ENCODE measurements at places on chromosomes 12 and 14.

DNA sequence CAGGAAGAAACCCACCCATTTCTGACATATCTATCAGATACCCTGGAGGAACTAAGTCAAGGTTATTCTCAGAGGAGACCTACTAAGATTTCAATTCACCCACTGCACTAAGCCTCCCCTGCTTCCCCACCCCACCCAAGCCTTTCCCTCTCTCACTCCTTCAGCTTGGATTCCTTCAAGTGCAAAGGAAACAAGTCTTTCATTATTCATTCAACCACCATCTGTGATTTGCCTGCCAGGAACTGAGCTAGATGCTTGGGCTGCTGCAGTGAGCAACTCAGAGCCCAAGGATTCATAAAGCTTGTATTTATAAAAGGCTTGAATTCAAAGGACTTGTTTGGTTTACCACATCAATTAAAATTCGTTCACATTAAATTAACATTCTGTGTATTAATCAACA is 161.3 kb downstream of the GXYLT1 start:
- no peak for DNase-seq

DNA sequence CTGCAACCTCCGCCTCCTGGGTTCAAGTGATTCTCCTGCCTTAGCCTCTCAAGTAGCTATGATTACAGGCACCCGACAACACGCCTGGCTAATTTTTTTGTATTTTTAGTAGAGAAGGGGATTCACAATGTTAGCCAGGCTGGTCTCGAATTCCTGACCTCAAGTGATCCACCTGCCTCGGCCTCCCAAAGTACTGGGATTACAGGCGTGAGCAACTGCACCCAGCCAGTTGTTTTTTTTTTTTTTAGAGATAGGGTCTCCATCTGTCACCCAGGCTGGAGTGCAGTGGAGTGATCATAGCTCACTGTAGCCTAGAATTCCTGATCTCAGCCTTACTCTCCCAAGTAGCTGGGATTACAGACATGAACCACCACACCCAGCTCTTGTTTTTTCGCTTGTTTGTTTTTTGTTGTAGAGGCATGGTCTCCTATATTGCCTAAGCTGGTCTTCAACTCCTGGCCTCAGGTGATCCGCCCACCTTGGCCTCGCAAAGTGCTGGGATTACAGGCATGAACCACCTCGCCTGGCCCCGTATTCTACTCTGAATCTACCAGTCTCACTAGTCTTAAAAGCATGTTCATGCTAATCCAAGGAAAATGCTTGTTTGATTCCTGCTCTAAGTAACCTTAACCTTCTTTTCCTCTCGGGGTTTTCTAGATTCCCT is 31.7 kb upstream of the STRN3 start:
- no peak for DNase-seq

- no peak for DNase-seq
These were observed 169.4 kb upstream of the PLEKHG7 start for GRCh38 chr12:92533280-92533890.

DNA sequence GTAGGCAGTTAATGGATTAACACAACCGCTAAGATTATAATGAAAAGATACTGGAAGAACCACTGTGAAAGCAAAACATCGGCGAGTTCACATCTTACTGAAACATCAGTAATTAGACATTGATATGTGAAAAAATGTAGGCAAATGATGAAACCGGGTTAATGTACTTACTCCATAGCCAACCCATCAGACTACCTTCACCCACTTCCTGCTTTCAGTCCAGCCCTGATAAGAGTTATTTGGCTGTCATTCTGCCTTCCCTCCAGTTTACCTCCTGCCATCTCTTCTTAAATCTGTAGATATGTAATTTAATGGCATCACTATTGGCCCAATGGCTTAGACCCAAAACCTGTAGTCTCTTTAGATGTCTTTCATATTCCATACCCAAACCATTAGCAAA is 46.0 kb upstream of the LGR5 start:
- no peak for DNase-seq

GRCh38 chr12:91394903-91395302 is 212.3 kb upstream of the DCN start:
- no peak for DNase-seq

- DNase-seq, result peak; percentile 93
These were observed 1.1 kb upstream of the PPP2R5C start for GRCh38 chr14:101760138-101761011.

- DNase-seq, result no peak
These were observed 136.0 kb downstream of the TSPAN9 start for GRCh38 chr12:3213188-3213587.

DNA sequence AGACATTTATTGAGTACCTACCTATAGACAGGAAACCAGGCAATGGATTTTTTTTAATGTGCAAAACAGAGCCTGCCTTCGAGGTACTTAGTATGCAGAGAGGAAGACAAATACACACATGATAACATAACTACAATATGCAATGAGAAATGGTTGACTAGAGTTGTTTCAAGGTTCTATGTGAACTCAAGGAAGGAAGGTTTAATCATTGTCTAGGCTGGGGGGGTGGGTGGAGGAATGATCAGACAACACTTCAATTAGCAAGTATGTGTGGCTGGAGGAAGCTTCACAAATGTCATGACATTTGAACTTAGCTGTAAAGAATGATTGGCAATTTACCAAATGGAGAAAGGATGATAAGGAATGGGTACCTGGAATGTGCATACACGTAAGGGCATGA is 985.3 kb downstream of the FLRT2 start:
- no peak for DNase-seq

DNA sequence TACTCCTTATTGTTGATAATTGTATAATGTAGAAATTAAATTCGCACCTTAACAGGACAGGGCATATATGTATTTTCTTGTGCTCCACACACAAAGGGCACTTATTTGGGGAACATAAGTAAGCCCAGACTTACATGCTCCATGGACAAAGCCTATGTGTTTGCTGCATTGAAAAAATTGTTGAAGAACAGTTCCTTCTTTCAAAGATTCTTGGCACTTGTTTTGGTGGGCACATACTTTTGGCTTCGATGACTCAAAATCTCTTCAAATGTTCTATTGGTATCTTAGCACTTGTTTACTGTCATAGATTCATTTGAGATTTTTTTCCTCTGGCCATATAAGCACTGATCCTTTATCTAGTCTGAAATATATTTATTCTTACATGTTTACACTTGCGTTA is 1.4 kb upstream of the MAP4K5 start:
- DNase-seq, result no peak

DNA sequence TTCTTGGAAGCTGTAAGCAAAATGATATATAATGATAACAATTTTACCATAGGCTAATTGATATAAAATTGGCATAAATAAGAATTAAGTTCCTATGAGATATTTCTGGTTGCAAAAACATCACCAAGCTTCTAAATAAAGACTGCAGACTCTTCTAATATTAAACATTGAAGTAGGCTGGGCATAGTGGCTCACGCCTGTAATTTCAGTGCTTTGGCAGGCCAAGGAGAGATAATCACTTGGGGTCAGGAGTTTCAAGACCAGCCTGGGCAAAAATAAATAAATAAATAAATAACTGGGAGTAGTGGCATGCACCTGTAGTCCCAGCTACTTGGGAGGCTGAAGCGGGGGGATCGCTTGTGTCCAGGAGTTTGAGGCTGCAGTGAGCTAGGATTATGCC is 71.8 kb downstream of the NPAS3 start:
- DNase-seq, result no peak

GRCh38 chr14:94644102-94644535 is 31.9 kb downstream of the SERPINA3 start:
- no peak for DNase-seq

DNA sequence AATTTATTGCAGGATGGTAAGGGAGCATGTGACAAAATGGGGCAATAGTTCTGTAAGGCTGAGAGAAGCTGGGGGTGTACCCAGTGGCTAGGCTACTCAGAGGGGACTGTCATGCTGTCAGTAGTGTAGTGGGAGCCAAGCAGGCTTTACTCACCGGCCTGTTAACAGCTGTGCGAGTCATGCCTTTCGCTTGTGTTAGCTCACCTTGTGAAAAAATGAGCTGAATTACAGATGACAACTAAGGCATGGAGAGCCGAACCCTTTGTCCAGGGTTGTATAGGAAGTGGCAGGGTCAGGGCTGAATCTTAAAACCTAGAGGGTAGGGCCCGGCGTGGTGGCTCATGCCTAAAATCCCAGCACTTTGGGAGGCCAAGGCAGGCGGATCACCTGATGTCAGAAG is 37.9 kb downstream of the SH2B3 start:
- no peak for DNase-seq

All from T-helper 17 cell (primary cell).